ENCODE measurements at places on chromosomes 6 and 20.

DNA sequence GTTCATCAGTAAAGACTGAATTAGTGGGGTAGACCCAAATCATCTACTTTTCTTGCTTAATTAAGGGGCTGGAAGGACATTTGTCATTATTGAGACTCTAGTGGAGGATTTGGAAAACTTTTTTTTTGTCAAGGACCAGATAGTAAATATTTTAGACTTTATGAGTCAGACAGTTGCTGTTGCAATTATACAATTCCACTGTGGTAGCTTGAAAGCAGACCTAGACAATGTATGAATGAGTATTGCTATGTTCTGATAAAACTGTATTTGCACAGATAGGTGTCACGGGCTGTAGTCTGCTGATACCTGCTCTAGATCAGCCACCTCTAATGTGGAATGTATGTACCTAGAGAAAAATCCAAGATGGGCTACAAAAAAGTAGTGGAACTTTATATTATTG lies 175.0 kb downstream of the CARMIL1 start:
- DNase-seq: no peak

DNA sequence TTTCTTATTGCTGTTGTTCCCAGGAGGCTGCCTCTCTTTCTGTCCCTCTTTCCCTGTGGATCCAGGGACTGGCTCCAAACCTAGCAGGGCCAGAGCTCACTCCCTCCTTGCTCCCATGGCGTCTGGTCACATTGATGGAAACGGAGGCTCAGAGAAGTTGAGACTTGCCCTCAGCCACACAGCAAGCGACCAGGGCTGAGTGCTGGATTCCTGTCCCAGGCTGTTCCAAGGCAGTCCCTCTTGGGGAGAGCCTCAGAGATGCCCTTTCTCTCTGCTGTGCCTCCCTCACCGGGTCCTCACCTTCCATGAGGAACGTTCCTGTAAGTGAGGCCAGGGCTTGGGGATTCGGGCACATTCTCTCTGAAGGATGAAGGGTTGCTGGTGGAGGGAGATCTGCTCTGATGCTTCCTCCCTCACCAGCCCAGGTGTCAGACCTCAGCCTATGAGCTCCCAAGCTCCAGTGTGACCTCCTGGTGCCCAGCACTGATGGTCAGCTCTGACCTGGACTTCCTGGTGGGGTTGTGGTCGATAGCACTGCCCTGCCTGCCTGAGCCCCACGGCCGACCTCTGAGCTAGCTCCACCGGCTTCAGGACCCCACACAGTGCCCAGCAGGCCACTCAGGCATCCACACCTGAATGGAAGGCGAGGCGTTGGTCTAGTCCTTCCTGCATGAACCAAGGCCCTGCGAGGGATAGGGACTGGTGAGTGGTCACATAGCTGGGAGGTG lies 26.8 kb downstream of the SUN5 start:
- DNase-seq: no peak

DNA sequence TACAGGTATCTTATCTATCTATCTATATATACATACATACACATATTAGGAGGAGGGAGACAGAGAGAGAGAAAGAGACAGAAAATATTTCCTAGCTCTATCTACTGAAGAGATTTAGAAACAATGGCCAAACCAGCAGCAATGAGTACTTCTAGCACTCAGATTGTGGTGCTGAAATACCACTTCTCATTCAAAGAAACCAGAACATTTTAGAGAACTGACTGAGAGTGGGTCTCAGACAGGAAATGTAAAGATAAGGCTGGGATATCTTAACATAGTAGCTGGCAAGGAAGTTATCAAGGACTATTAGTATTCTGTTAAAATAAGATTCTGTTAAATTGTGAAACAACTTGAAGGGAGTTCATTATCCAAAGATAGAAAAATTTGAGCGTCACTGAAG lies 57.0 kb downstream of the DNAAF9 start:
- no peak for DNase-seq

- DNase-seq: no peak
Observed at GRCh38 chr6:112502351-112503090, 155.4 kb downstream of the RFPL4B start.

DNA sequence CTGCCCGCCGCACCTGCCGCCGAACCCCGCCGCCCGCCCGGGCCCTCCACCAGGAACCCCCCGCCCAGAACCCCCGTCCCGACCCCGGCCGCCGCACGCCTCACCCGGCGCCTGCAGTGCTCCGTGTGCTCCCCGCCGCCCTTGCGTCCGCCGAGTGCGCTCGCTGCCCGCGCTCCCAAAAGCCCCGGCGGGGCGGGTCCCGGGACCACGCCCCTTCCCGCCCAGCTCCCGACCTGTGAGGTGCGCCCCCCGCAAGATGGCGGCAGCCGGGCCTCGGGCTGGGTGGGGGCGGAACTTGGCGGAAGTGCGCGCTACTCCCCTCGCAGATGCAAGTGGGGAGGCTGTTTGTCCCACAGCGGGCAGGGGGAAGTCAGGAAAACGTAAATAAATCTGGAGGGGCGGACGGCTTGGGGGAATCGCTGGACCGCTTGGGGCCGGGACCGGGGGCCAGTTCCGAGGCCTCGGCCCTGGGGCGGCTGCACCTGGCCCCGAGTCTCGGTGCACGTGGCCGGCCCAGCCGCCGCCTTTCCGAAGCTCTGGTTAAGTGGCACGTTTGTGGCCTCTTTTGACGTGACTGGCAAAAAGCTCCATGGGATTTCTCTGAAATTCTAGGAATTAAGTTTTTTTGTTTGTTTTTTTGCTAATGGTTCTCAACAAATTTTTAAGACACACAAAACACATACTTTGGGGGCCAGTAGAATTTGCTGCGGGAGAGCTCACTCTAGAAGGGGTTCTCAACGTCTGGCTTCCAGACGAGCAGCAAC lies at the start of gene EZR:
TSS of gene EZR (minus strand) at position 156 of the 764 bp plus-strand sequence. CDS start 1,275 bp downstream, outside the sequence.
- no peak for DNase-seq

- no peak for DNase-seq
Observed at GRCh38 chr6:150251566-150252186, 108.8 kb downstream of the PPP1R14C start.

- DNase-seq: no peak
Observed at GRCh38 chr6:145723646-145724045, 11.7 kb downstream of the EPM2A start.

DNA sequence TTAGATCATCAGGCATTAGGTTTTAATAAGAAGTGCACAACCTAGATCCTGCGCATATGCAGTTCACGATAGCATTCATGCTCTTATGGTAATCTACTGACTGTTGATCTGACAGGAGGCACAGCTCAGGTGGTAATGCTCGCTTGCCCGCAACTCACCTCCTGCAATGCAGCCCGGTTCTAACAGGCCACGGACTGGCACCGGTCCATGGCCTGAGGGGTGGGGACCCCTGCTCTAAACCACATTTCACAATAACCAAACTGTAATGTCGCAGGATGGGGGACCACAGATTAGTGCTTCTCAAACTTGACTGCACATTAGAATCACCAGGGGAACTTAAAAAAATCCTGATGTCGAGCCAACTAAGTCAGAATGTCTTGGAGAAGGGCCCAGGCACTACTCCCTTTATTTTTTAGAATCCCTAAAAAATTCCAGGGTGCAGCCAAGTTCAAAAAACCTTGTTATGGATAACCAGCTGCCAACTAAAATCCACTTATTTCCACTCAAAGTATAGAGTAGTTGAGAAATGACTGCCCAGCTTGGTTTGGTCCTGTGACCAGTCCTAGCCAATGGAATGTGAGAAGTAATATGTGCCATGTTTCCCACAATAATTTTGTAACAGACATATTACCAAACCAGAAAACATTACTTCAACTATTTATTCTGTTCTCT lies 3.1 kb downstream of the SHPRH start:
- DNase-seq: no peak

DNA sequence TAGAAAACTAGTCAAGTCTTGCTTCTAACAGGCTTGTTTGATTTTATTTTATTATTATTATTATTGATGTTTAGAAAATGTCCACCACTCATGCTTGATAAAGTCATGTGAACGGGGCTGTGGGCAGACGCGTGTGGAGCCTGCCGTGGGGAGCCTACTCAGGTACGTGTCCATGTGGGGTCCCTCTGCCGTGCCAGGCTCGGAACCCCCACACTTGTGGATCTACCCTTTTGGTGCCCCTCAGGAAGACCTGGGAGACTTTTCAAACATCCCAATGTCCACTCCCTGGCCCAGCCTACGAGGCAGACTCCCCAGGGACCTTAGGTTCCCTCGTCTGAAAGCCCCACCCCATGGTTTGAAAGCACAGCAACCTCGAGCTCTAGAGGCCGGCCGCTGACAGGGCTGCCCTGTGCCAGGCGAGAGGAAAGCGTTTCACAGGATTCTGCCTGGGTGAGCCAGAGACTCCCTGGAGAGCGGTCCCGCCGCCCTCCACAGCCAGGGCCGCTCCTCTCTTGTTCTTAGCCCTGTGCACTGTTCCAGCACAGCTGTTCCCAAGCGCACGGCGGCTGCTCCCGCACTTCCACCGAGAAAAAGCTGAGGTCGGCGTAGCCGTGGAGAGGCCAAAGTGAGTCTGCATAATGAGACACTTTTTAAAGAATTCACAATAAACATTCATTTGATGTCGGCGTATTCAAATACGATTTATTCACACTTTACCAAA lies 249.7 kb downstream of the TTLL2 start:
- DNase-seq: no peak

DNA sequence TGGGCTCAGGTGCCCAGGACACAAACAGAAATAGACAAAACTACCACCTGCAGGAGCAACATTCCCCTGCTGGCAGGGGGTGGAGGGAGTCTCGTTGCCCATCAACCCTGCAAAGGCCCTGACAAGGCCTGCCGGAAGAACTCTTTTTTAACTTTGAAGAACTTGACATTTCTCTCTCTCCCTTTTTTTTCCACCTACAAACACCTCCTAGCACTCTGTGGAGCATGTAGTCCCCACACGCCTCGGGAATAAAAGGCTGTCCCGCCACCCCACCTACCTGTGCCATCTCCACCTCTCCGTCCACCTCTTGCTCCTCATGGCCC lies 54.8 kb downstream of the GNAS-AS1 start:
- DNase-seq: no peak

DNA sequence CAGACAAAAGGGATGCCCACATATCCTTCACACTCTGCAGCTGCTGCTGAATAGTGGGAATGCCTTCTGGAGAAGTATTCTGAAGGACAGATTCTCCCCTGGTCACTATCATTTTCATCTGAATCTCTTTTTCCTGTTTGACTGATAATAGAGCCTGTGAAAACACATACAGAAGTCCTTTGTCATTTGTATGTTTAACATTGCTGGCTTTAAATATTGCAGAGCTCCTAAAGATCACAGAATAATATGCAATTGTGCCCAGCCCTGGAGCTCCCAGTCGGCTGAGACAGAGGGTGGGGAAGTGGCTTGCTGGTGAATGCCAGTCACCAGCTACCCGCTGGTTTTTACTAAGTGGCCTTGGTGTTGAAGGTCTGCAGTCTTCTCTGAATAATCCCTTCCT lies 272.3 kb downstream of the SYNE1 start:
- no peak for DNase-seq

- DNase-seq: no peak
Observed at GRCh38 chr20:53829724-53830521, 236.3 kb upstream of the ZNF217 start.

DNA sequence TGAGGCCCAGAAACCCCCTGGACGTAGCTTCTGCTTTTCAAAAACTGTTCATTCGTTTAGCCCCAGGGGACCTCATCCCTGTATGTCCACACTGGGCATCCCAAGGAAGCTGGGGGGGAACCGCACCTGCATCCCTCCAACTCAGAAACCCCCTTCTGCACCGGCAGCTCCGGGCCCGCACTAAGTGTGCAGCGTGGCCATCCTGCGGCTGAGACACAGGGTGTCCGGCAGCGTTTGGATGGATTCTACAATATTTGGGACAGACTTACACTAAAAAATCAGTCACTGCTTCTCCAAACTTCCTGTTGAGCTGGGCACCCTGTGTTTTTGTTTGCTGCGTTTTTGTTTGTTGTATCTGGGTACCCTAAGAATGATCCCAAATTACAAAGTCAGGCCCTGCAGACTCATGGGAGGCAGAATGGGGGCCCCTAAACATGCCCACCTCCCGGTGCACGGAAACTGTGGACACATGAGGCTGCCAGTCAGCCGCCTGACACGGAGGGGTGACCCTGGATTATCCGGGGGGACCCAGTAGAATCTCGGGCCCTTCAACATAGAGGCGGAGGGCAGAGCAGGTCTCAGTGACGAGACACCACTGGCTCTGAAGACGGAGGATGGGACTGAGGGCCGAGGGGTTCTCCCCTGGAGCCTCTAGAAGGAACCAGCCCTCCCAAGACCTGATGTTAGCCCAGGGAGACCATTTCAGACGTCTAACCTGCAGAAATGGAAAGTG lies 88.2 kb upstream of the BHLHE23 start:
- no peak for DNase-seq

- DNase-seq: no peak
Observed at GRCh38 chr6:157249826-157250225, 73.5 kb downstream of the TMEM242 start.

GRCh38 chr6:16540804-16541752 lies 220.2 kb downstream of the ATXN1 start:
- no peak for DNase-seq

GRCh38 chr20:44142413-44142812 lies 44.6 kb downstream of the JPH2 start:
- no peak for DNase-seq

DNA sequence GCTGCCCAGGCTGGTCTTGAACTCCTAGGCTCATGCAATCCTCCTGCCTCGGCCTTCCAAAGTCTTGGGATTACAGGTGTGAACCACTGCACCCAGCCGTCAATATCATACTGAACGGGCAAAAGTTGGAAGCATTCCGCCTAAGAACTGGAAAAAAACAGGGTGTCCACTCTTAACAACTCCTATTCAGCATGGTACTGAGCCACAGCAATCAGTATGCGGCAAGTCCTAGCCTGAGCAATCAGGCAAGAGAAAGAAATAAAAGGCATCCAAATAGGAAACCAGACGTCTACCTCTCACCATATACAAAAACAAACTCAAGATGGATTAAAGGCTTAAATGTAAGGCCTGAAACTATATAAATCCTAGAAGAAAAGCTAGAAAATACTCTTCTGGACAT lies 83.1 kb downstream of the FKBP5 start:
- DNase-seq: no peak

DNA sequence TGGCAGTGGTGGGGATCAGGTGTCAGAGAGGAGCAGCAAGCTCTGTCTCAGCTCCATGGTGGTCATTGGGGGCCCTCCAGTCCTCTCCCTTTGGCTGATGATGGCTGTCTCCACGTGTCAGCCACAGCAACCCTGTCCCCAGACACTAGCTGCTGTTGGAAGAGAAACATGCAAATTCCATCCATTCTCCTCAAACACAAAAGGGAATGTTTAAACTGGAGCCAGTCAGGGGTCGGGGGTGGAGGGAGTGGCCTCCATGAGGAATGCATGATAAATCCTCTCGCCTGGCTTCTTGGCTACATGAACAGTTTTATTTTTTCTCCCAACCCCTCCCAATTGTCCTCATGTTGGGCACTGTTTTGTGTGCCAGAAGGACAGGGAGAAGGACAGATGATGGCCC lies 86.4 kb downstream of the EDN3 start:
- no peak for DNase-seq

DNA sequence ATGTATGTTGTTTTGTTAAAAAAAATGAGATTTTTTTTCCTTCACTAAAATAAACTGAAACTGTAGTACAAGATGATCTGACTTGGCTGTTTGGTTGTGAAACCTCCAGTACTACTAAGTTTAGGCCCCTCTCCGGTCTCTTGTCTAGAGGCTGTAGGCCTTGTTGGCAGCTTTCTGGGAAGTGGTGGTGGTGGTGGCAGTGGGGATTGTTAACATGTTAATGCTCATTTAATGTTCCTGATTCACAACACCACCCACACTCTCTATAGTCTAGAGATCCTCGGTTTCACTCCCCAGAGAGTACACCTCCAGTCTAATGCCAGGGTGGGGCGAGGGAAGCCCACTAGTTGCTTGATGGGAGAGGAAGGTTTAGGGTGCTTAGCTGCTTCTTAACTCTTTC lies 24.1 kb downstream of the STK4 start:
- DNase-seq: no peak

- DNase-seq: no peak
Observed at GRCh38 chr20:38715646-38716045, 8.6 kb upstream of the SLC32A1 start.

Data from AG04450 (cell line).